ENCODE measurements at places on chromosomes 4 and X.

DNA sequence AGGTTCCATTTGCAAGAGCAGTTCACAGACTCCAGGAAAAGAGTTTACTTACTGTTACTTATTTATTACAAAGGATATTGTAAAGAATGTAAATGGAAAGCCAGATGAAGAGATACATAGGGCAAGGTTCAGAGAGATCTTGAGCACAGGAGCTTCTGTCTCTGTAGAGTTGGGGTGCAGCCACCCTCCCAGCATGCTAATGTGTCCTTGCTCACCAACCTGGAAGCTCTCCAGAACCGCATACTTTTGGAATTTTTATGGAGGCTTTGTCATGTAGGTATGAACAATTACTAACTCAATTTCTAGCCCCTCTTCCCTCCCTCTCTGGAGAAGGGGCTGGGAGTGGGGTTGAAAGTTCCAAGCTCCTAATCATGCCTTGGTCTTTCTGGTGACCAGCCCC, 857.2 kb downstream of the RPA4 start:
- DNase-seq, result no peak

- DNase-seq, result no peak
These were observed 506.0 kb upstream of the FMR1 start for GRCh38 chrX:147405764-147406163.

- no peak for DNase-seq
These were observed 375 bp downstream of the FGFR3 start for GRCh38 chr4:1793496-1793840.

- no peak for DNase-seq
These were observed 237.1 kb upstream of the NUDT6 start for GRCh38 chr4:123159479-123159878.

DNA sequence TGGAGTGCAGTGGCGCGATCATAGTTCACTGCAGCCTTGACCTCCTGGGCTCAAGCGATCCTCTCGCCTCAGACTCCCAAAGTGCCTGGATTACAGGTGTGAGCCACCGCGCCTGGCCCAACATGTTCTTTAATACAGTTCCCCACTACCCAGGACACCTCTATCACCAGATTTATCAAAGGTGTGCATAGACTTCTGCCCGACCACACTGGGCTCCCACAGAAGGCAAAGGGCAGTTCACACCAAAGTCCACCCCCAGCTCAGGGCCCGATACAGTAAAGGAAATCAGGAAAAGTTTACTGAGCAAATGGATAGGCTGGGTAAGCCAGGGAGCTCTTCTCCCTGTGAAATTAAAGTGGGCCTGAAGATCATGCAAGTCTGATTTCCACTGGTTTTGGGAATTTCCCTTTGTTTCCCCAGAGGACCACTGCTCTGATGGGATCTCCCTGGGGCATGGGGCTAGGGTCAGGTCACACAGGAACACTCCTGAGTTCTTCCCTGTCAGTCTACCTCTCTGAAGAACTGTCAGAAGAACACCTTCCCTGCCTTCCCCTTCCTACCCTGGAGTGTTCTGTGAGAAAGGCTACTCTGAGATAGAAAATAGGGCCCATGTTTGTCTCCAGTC, 17.7 kb upstream of the PIM2 start:
- no peak for DNase-seq

GRCh38 chr4:40099010-40099409, 42.4 kb downstream of the N4BP2 start:
- no peak for DNase-seq

DNA sequence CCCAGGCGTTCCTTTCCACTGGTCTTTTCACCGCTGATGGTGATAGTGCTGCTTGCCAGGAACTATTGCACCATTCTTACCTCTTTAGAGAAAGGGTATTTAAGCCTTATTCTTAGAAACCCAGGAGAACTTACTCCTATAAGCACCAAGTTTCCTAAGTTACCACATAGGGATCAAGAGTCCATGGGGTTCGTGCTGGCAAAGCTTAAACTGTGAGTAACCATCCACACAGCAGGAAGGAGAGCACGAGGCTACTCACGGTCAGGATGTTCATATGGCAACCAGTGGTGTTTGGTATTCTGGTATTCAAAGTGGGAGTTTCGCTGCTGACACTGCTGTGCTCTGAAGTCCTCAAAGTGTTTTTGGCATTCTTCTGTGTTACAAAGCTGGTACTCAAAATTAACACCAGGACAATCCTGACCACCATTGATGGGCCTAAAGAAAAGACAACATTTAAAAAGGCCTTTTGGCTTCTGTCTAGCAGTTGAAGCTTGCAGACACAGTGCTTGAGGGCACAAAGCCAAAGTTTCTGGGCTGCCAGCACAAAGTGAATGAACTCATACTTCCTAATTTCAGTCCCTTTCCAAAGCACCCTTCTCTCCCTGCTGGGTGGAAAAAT, 256.9 kb downstream of the ADAMTS3 start:
- DNase-seq, result no peak

GRCh38 chrX:35785075-35785474, 13.1 kb upstream of the MAGEB16 start:
- no peak for DNase-seq
